Stromal cell of bone marrow (primary cell): ENCODE measurements at places on chromosomes 3 and 15.

GRCh38 chr15:52204657-52205056 is 13.5 kb upstream of the GNB5 start:
- DNase-seq: no peak

- no peak for DNase-seq
Observed at GRCh38 chr3:13795816-13796215, 84.1 kb downstream of the WNT7A start.

DNA sequence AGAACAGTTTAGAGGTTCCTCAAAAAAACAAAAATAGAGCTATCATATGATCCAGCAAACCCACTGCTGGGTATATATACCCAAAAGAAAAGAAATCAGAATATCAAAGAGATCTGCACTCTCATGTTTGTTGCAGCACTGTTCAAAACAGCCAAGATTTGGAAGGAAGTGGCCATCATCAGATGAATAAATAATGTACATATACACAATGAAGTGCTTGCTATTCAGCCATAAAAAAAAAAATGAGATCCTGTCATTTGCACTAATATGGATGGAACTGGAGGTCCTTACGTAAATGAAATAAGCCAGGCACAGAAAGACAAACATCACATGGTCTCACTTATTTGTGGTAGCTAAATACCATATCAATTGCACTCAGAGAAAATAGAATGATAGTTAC is 58.4 kb downstream of the SCAPER start:
- no peak for DNase-seq

DNA sequence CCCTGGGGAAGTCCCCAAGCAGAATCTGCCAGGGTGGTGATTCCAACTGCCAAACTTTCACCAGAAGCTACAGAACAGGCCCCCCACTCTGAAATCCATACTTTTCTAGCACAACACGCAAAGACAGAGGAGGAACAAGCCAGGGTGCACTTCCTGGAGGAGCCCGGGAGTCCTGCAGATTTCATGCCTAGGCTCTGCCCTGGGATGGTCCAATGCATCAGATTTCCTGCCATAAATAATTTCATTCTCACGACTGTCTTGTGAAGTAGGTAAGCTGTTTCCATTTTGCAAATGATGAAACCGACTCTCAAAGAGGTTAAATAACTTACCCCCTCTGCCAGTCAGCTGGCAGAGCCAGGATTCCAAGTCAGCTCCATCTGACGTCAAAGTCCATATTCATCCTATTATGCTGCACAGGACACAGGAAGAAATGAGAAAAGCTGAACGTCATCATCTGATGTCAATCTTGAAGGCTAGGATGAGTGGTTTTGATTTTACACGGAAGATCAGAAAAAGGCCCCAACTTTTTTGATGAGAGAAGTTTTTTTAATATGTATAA is 134.8 kb upstream of the IGF1R start:
- no peak for DNase-seq

DNA sequence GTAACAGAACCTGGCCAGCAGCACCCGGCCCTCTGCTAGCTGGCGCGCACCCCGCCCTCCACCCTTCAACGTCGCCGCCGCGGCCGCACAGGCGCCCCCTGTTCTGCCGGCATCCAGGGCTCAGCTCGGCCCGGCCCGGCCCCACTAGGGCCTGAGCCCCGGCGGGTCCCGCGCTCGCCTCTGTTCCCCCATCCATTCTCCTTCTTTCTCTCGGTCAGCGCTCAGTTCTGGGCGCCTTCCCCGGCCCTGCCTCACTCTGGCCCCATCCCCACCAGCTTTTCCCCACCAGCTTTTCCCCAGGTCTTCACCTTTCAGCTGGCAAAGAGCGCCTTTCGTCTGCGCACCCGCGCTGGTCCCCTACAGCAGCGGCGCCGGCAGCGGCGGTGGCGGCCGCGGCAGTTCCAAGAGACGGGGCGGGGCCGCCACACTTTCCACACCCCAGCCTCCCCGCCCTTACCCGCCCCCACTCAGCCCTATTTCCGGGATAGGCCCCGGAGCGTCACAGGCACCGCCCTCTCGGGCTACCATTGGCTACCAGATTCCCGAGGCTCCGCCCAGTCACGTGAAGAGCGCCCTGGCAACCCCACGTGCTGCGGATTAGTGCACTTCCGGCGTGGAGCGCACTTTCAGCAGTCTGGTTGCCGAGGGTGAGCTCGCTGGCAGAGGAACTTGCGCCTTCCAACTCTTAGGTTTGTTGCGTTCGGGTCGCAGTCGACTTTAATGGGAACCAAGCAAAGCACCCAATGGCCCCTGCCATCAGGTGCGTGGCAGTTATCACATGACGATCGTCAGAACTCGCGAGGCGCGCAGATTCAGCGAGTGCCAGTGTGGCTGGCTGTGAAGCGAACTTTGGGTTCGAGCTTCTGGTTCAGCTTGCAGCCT is at the start of gene EIF5A2:
TSS of gene EIF5A2 (minus strand) at position 403 of the 882 bp plus-strand sequence. CDS start 831 bp downstream, outside the sequence.
- peak; percentile 91 for DNase-seq

DNA sequence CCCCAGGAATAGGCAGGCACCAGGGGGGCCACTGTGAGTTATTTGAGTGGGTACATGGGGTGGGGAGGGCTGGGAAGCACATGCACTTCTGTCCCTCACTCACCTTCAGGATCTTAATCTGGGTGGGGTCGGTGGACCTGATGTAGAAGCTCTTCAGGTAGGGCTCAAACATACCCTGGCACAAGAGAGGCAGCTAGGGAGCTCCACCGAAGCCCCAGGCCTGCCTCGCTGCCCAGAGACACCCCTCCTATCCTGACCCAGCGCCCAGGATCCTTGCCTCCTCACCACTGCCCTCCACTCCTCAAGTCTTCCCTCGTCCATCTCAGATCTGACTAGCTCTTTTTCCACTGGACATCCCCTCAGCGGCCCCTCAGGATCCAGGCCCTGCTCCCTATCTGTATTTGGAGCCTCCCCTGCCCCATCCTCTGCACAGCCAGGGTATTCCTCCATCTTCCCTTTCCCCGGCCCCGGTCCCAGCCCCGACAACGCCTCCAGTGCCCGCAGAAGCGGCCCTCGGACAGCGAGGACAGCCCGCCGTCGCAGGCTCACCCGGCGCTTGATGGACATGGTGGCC is 30.0 kb downstream of the AP3B2 start:
- no peak for DNase-seq

DNA sequence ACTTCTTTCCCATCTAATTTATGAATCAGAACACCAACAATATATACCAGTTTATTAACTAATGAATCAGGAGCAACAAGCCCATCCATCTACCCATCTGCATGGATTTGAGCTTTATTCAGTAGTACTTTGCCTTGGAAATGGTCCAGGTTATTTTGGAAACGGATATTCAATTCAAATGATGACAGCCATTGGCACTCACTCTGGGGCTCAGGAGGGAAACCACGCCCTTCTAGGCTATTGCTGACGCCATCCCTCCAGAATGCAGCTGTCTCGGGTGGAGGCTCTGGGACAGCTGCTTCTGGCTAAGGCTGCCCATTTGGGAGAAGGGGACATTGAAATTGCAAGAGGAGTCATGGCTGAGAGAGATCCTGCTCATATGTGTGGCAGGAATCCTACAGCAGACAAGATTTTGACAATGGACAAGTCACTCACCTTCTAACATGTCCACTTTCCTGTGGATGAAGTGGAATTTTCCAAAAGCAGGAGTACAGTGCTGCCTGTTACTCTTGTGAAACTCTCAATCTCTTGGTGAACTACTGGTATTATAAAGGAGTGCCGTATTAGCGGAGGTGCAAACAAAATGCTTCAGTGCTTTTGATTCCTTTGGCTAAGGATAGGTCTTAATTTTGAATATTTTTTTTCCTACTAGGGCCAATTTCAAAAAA is 29.3 kb upstream of the TRAK1 start:
- peak; percentile 92 for DNase-seq

GRCh38 chr3:32245200-32245599 is 6.7 kb downstream of the CMTM8 start:
- DNase-seq: no peak
